Fibroblast of skin of left biceps (primary cell): ENCODE measurements at places on chromosomes 4 and X.

DNA sequence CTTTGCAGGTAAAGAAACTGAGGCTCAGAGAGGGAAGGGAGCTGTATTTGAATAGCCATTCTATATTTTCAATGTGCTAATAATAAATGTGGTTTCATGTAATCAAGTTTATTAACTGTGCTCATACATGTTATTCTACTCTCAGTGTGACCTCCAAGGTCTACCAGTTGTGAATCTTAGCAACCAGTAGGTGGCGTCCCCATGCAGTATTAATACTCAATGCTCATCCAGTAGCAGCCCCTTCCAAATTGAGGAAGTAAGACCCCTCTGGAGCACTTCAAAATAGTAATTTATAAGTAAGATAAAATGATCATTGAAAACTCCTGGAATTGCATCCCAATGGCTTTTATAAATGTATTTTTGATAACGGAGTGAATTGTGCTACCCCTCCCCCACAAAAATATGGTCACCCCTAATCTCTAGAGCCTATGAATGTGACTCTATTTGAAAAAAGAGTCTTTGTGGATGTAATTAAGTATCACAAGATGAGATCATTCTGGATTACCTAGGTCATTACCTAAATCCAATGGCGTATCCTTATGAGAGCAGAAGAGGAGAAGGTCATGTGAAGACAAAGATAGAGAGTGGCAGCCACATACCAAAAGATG lies 20.4 kb upstream of the SEPSECS start:
- DNase-seq = no peak

DNA sequence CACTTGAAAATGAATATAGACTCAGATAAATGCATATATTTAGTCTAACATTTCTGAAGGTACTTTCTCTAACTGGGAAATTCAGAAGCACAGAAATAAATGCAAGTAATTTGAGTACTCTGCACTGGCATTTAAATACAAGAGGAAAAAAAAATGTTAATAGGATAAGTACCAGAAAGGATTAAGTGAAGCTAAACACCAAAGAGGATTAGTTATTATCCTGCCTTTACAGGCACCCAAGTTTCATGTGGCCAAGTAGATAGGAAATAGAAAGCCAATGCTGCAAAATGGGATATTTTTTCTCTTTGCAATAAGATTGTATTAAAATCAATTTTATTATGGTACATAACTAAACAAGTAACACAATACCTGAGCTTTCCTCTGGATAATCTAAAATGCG lies 762.5 kb downstream of the PCDH7 start:
- DNase-seq = no peak

- DNase-seq = no peak
Observed at GRCh38 chr4:176584031-176584606, 208.6 kb downstream of the VEGFC start.

DNA sequence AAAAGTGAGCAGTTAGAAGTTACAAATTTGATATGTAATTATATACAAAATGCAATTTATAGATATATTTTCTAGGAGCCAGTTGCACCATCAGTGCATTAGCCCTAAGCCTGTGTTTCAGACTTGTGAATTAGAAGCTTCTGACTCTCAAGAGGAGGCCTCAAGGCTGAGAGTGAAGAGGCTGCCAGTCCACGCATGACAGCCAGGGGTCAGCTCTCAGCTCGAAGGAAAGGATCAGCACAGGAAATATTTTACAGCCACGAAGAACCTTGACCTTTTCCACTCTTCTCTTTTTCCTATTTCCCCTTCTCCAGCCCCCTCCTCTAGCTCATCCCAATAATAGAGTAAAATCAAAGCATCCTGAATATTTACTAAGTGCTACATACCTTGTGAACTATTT lies 642.4 kb downstream of the TRIML1 start:
- no peak for DNase-seq

GRCh38 chr4:64340218-64341110 lies 68.8 kb downstream of the TECRL start:
- DNase-seq = no peak

GRCh38 chrX:55867181-55867651 lies 149.7 kb downstream of the RRAGB start:
- no peak for DNase-seq

DNA sequence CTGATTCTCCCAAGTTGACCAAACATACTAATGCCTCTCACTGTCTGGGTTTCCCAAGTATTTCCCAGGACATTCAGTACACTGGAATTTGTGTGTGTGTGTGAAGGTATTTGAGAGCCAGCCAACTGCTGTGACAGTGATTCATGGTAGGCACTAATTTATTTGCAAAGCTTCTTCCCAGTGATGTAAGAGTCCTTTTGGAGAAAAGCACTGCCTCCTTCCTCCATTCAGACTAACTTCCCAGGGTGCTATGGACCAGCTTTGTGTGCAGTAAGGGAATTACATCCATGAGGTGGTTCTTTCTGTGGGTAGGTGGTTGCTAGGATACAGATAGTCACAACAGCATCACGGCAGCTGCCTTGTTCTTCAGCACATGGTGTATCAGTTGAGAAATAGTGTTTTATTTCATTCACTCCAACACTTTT lies 8.7 kb downstream of the EGF start:
- DNase-seq = peak; percentile 85

GRCh38 chr4:52990706-52991105 lies 128.6 kb downstream of the RASL11B start:
- no peak for DNase-seq

- no peak for DNase-seq
Observed at GRCh38 chr4:26163425-26164362, 157.1 kb upstream of the RBPJ start.

DNA sequence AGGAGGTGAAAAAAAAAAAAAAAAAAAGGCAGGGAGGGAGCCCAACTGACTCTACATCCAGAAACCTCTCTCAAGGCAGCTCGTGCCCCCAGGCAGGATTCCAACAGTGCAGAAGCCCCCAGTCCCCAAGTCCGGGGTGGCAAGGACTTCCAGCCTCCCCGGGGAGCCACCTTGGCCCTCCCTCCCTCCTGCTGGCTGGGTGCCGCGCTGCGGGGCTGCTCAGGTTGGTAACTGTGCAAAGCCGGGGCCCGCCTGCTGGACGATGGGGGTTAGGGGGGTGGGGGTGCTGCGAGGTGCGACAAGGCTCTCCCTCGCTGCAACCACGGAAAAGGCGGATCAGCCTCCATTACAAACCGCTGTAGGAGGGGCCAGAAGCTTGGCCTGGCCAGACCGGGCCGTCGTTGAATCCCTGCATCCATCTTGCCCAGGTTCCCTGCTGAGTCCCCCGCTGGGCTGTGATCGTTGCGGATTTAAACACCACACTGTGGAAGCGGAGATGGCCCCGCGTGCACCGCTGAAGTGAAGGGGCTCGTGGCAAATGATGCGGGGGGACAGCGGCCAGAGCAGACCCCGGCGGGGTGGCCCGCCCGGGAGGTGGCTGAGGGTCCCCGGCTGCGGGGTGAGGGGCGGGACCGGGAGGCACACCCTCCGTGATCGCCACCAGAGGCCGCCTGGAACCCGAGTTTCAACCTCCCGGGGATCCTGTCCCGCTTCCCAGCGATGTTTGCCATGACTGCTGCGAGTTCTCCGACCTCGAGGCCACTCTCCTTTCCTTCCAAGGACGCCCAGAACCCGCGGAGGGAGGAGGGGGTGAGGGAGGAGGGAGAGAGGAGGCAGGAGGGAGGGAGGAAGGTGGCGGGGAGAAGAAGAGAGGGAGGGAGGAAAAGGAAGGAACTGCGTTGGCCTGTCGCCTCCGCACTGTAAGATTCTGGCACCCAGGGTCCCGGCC lies 58.0 kb upstream of the DDX3X start:
- DNase-seq = no peak

DNA sequence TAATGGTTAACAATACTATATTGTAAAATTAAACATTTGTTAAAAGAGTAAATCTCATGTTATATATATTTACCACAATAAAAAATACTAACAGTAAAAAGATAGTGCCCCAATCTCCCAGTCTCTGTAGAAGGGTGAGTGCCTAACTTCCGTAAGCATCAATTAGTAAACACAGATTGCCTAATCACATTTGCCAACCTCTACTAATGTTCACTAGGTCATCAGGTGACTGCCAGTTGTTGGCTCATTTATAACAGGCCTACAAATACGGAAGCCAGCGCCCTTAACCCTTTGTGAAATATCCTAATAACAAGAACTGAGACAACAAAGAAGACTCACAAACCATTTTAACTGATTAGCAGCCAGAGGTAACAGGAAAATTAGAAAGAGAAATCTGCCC lies 345.1 kb downstream of the INPP4B start:
- no peak for DNase-seq
